ENCODE measurements at places on chromosomes 16 and 17. TPM values are rescaled to one million over a fixed set of nuclear protein-coding genes. Genes with fewer than 3 reads are reported as not detected.
A peak's percentile ranks its signal among the peaks of the same experiment; 100 is the strongest.

DNA sequence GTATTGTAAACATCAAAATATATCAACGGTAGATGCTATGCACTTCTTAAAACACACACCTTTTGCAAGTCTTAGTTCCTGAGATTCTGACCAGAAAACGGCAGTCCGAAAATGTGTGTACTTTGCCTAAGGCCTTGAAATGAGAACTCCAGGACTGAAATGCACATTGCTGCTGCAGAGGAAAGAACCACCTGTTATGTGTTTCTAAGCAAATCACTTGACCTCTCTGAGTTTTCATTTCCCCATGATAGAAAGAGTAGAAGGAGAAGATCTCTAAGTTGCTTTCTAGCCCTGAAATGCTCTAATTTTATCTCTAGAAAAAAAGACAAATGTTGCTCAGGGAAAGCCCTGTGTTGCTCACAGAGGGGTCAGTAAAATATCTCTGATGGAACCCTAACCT is 9.9 kb downstream of the CCDC182 start:
- no peaks in the 10 kb centered on the region for H3K36me3 ChIP-seq
- no peak for DNase-seq
- no peak overlapping the region for H3K4me3 ChIP-seq
- no peaks in the 10 kb centered on the region for H3K4me1 ChIP-seq

DNA sequence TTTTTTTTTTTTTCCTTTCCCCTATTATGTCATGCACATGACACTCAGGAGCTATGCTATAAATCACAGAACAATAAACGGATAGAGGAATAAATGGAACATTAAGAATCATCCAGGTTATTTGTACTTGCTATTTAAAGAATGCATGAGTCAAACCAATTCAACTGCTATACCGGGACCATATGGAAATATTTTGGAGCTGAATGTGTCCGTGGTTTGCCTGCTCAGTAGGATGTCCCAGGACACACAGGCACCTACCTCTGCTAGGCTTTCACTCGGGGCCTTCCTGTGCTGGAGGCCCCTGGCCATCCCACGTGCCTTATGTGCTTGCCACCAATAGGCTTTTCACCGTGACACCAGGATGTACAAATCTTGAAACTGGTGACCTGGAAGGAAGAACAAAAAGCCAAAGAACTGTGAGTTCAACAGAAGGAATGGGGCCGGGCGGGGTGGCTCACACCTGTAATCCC is 15.3 kb upstream of the SEC14L1 start:
- H3K4me1 ChIP-seq, result no peaks in the 10 kb centered on the region
- H3K4me3 ChIP-seq, result no peak overlapping the region
- H3K27ac ChIP-seq, result peak overlapping the region; percentile 93
- DNase-seq, result no peak
- H3K27me3 ChIP-seq, result no peaks in the 10 kb centered on the region

DNA sequence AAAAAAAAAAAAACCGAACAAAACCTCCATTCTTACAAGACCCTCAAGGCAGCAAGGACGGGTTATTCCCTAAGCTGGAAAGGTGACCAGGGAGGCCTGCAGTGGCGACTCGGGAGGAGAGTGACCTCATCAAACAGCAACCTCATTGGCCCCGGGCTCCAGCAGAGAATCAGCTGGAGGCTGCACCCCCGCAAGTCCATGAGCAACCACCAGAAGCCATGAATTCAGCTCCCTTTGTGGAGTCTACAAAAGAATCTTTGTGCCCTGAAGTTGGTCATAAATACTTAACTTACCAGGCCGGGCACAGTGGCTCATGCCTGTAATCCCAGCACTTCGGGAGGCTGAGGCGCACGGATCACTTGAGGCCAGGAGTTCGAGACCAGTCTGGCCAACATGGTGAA is 80.9 kb upstream of the CREBBP start:
- H3K36me3 ChIP-seq, result peaks cover 11% of the 10 kb centered on the region
- peaks cover 51% of the 10 kb centered on the region for H3K4me1 ChIP-seq
- H3K27ac ChIP-seq, result peak overlapping the region; percentile 68
- no peak for DNase-seq
- H3K4me3 ChIP-seq, result no peak overlapping the region
- H3K27me3 ChIP-seq, result no peaks in the 10 kb centered on the region

- no peaks in the 10 kb centered on the region for H3K36me3 ChIP-seq
- no peaks in the 10 kb centered on the region for H3K27me3 ChIP-seq
- peak overlapping the region; percentile 75 for H3K27ac ChIP-seq
- no peak overlapping the region for H3K4me3 ChIP-seq
Measured at GRCh38 chr17:64172510-64172909, 42.6 kb upstream of the ERN1 start.

DNA sequence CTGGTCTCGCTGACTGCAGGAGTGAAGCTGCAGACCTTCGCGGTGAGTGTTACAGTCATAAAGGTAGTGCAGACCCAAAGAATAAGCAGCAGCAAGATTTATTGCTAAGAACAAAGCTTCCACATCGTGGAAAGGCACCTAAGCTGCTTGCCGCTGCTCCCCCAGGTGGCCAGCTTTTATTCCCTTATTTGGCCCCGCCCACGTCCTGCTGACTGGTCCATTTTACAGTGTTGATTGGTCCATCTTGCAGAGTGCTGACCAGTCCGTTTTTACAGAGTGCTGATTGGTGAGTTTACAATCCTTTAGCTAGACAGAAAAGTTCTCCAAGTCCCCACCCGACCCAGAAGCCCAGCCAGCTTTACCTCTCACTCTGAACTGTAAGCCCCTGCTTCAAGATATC is 227.8 kb downstream of the ABCC12 start:
- no peaks in the 10 kb centered on the region for H3K36me3 ChIP-seq
- no peak for DNase-seq
- H3K27me3 ChIP-seq, result no peaks in the 10 kb centered on the region
- H3K4me3 ChIP-seq, result no peak overlapping the region
- H3K27ac ChIP-seq, result no peak overlapping the region

GRCh38 chr16:19876501-19877059 is 8.1 kb downstream of the GPRC5B start:
- H3K4me1 ChIP-seq, result peaks cover 75% of the 10 kb centered on the region
- H3K36me3 ChIP-seq, result no peaks in the 10 kb centered on the region
- peak overlapping the region; percentile 76 for H3K27ac ChIP-seq
- no peaks in the 10 kb centered on the region for H3K27me3 ChIP-seq

GRCh38 chr17:83191388-83192160 is 112.2 kb downstream of the METRNL start:
- H3K27ac ChIP-seq, result no peak overlapping the region
- H3K4me1 ChIP-seq, result peaks cover 15% of the 10 kb centered on the region
- no peaks in the 10 kb centered on the region for H3K36me3 ChIP-seq
- no peak for DNase-seq
- H3K27me3 ChIP-seq, result no peaks in the 10 kb centered on the region

DNA sequence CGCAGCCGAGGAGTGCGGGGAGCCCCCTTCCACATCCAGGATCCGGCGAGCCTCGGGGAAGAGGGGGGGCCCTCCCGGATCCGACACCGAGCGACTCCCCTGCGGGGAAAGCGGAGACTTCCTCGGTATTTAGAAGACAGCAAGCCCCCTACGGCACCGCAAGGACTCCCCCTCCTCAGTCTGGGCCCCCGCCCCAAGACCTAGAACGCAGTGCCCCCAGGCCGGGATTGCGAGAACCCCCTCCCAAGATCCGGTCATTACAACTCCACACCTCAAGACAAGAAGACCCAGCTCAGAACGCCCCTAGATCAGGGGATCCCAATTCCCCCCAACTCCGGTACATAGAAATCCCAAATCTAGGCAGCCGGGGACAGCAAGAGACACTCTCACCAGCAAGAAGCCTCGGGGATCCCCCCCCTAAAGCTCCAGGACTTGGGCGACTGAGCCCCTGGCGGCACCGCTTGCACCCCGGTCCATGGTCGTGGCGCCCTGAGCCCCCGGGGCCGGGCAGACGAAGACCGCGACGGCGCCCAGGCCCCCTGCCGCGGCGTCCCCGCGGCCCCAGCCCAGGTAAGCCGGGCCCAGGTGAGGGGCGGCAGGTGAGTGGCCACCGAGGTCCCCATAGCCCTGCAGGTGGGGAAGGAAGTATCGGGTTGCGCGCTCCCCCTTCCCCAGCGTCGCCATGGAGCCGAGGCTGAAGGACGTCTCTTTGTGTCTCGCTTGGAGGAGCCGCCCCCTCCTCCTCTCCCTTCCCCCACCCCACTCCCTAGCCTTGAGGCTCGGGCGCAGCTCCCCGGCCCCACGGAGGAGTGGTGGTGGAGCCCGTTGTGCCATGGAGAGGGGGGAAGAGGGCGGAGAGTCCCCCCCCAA is 641 bp downstream of the SBK1 start:
- no peaks in the 10 kb centered on the region for H3K4me1 ChIP-seq
- H3K27ac ChIP-seq, result no peak overlapping the region
- H3K4me3 ChIP-seq, result peak overlapping the region; percentile 51
- no peaks in the 10 kb centered on the region for H3K36me3 ChIP-seq
- H3K27me3 ChIP-seq, result peaks cover 14% of the 10 kb centered on the region
- no peak for DNase-seq

GRCh38 chr17:63996430-63997182 is 1.5 kb upstream of the PRR29 start:
- peaks cover 12% of the 10 kb centered on the region for H3K27me3 ChIP-seq
- H3K27ac ChIP-seq, result no peak overlapping the region
- peaks cover 36% of the 10 kb centered on the region for H3K4me1 ChIP-seq
- peak; percentile 21 for DNase-seq

DNA sequence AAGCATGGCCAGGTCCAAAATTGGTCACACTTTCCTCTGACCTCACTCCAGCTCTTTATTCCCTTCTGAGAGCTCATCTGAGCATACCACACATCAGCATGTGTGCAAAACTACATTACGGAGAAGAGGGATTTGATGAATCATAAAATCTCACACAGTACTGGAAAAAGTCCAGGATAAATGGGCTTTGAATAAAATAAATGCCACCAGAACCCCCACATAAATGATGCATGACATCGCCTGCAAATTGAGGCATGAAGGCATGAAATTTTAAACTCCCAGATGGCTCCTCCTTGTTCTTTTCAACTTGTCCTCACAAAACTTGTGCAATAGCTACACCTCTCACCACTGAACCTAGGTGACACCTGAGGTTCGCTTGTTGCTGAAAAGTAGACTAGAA is 439.5 kb downstream of the CA10 start:
- no peak overlapping the region for H3K27ac ChIP-seq
- H3K27me3 ChIP-seq, result no peaks in the 10 kb centered on the region
- no peaks in the 10 kb centered on the region for H3K36me3 ChIP-seq
- H3K4me3 ChIP-seq, result no peak overlapping the region
- no peak for DNase-seq

GRCh38 chr17:36731811-36732210 is 130.4 kb downstream of the MRM1 start:
- H3K4me3 ChIP-seq, result no peak overlapping the region
- peaks cover 55% of the 10 kb centered on the region for H3K27me3 ChIP-seq
- no peaks in the 10 kb centered on the region for H3K4me1 ChIP-seq
- no peaks in the 10 kb centered on the region for H3K36me3 ChIP-seq
- H3K27ac ChIP-seq, result no peak overlapping the region
- no peak for DNase-seq

DNA sequence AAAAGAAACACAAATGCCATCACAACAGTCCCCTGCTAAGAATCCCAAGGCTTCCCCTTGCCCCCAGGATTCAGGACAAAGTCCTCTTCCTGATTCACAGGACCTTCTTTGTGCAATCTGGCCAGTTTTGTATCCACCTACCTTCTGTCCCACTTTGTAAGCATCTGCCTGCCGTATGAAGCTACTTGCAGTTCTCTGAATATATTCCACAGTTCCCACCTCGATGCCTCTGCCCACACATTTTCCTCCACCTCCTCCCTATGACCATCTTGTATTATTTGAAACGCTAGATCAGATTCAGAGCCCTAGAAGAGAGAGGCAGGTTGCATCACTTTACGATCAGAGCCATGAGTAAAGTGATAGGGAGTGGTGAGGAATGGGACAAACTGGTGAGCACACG is 159.2 kb upstream of the XYLT1 start:
- no peak overlapping the region for H3K27ac ChIP-seq
- no peaks in the 10 kb centered on the region for H3K36me3 ChIP-seq
- no peak overlapping the region for H3K4me3 ChIP-seq
- no peaks in the 10 kb centered on the region for H3K4me1 ChIP-seq
- no peak for DNase-seq
- H3K27me3 ChIP-seq, result no peaks in the 10 kb centered on the region

GRCh38 chr16:64180136-64180900 is 941.5 kb downstream of the CDH11 start:
- DNase-seq, result no peak
- H3K4me3 ChIP-seq, result no peak overlapping the region
- no peaks in the 10 kb centered on the region for H3K27me3 ChIP-seq
- no peaks in the 10 kb centered on the region for H3K4me1 ChIP-seq

DNA sequence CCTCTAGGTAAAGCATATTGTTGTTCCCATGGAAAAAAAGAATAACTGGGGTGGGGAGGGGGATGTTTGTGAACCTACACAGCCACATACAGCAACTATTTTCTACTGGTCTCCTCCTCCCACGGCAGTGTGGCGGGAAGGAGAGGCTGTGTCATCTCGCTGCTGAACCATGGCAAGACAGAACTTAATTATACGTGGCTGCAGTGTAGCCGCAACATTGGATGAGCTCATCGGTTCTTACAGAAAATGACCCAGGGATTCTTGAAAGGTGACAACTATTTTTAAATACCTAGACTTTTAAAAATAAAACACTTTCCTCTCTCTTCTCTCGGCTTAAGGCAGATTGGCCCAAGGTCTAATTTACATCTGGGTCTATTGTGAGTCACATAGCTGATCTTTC is 19.8 kb upstream of the TEKT3 start:
- H3K27ac ChIP-seq, result no peak overlapping the region
- no peaks in the 10 kb centered on the region for H3K36me3 ChIP-seq
- no peaks in the 10 kb centered on the region for H3K27me3 ChIP-seq
- no peak overlapping the region for H3K4me3 ChIP-seq
- H3K4me1 ChIP-seq, result no peaks in the 10 kb centered on the region

GRCh38 chr16:50316848-50317630 is 50.7 kb downstream of the ADCY7 start:
- no peak for DNase-seq
- H3K27ac ChIP-seq, result no peak overlapping the region
- no peaks in the 10 kb centered on the region for H3K4me1 ChIP-seq

The PTX4 gene
- total RNA-seq, result not detected

The PRPF8 gene
- 195 TPM for total RNA-seq

The ZNF207 gene
- 82.8 TPM for total RNA-seq

The SULT1A2 gene
- 0.57 TPM for total RNA-seq

The RAB40B gene
- total RNA-seq, result 15.2 TPM

The EPN3 gene
- 29.5 TPM for total RNA-seq

The JPH3 gene
- total RNA-seq, result not detected

The FGF11 gene
- 3.7 TPM for total RNA-seq

The GRIN2C gene
- total RNA-seq, result 0.64 TPM

The TP53 gene
- total RNA-seq, result 12.8 TPM

The RHBDL3 gene
- total RNA-seq, result 2.0 TPM

The ATP2A1 gene
- total RNA-seq, result 0.52 TPM

The CDH1 gene
- total RNA-seq, result 5.3 TPM

The SLC6A2 gene
- total RNA-seq, result not detected

Data from heart left ventricle (tissue), 16 donors.